Midbrain (tissue), 1 donor: ENCODE measurements at places on chromosomes 1 and 21.

DNA sequence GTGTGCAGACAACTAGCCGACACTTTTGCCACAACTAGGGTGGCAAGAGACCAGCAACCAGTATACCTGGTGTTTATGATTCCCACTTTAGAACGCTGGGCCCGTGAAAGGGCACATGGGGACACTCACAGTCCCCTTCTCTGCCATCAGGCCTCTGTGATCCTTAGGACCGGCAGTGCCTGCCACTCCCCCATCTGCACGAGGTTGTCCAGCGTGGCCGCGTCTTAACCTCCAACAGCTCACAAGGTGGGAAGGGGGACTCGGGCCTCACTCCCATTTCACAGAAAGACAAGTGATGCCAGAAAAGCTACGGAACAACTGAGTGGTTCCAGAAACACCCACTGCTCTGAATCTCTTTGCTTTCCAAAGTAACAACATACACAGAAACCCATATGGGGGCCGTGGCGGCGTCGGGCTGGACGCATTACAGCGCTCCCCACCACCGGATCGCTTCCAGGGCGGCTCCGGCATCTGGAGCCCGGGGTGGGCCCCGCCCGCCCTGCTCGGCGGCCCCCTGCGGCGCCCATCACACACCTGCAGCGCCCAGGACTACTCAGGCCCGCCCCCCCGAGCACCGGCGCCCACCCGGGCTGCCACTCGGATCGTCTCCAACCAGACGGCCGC lies 1.0 kb downstream of the ZNF496 start:
- DNase-seq, result no peak

DNA sequence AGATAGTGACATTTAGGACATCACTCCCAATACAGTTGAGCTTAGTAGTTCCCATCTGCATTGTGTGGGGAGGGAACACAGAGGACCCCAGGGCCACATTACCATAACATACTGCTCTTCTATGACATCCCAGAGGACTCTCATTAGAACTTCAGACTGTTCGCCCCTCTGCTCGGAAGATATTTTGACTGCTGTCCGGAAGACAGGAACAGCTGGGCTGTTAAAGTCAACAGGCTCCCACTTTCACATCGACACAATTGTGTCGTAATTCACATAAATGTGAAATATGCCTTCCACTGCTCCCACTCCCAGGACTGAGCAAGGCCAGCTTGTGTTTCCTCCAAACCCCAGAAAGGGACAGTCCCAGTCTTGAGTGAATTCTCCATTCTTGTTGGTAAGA lies 158.4 kb downstream of the SEC16B start:
- no peak for DNase-seq

- no peak for DNase-seq
Observed at GRCh38 chr1:2248854-2249558, 20.9 kb downstream of the SKI start.

DNA sequence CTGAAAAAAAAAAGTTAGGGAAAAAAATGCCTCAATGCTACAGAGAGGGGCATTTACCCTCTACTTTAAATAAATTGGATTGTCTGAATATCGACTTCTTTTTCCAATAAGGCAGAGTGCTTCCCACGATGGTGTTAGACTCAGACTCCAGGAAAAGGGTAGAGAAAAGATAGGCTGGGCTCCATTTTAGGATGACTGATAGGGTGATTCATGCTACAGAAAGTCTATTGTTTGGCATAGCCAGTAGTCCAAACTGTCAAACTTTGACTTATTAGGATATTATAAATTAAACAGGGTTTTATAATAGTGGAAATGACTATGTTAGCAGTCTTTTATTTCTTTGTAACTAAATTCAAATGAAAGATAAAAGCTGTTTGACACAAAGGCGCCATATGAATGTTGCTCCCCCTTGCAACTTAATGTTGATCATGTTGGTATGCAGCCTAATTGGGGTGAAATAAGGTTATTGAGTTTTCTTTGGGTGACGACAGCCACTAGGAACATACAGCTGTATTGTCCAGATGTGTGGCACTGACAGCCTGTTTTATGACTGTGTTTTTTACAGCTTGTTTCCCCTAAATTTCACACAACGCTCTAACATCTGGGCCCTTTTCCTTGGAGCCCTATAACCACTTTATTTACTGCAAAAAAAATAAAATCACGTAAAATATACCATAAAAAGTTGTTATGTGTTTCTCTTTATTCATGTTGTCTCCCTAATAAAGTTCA lies 69.3 kb downstream of the SPAG17 start:
- DNase-seq, result no peak

- DNase-seq, result no peak
Observed at GRCh38 chr1:201454608-201455007, 14.4 kb downstream of the PHLDA3 start.

- DNase-seq, result no peak
Observed at GRCh38 chr1:161825831-161826230, 59.7 kb downstream of the ATF6 start.

DNA sequence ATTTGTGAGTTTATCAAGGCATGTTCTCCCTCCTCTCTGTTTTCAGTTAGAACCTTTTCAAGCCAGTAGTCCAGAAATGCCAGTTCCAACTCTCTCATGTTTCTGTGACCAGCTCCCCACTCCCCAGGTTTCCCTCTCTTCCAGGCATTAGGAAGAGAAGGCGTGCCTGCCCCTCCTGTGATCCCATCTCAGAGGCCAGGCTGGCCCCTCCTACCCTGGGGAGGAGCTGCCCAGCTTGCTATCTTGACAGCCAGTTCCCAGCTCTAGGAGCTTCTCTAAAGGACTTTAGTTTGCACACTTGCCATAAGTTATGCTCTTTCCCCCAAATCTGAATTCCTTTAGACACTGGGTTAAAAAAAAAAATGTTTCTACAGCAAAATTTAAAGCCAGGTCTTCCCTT lies 8.9 kb downstream of the HYI start:
- DNase-seq, result no peak

- DNase-seq, result no peak
Observed at GRCh38 chr1:37763791-37764413, 1.0 kb downstream of the EPHA10 start.

- DNase-seq, result peak; percentile 82
Observed at GRCh38 chr1:112808861-112809684, 93.9 kb upstream of the PPM1J start.

DNA sequence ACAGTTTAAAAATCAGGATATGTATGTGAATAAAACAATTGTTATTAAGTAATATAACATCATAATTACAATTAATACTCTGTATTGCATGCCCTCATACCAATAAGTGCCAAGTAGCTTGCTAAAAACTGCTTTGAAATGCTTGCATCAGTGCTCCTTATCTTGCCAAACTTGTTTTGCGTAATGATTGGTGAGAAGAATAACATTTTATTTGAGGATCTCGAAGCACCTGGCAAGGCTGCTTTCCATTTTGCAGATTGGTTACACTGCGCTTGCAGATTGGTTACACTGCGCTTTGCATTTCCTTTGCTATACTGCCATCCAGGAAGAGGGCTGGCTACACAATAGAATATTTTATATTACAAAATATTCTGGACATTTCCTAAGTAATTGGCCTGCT lies 1.7 kb upstream of the PBX1 start:
- no peak for DNase-seq
